ENCODE measurements at places on chromosomes 1 and 21.
A peak's percentile ranks its signal among the peaks of the same experiment; 100 is the strongest.

GRCh38 chr1:2044510-2045319 is 5.5 kb upstream of the PRKCZ start:
- DNase-seq: peak; percentile 46

DNA sequence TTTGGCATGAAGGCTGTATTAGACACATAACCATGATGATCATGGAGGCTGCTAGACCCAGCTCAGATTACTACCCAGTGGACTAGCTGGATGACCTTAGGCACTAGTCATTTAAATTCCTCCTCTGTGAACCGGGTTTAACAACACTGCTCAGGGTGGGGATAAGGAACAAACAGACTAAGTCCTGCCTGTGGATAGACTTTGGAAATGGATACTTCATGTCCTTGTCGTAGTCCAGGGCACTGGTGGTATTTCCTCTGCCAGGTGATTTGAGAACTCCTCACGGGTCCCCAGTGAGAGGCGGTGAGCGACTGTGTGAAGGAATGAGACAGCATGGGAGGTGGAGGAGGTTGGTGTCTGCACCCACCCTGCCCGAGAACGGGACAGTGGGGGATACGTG is 72.9 kb upstream of the SELENON start:
- no peak for DNase-seq

- peak; percentile 48 for DNase-seq
These were observed 87.5 kb upstream of the KIF26B start for GRCh38 chr1:245067257-245067656.

GRCh38 chr1:59236721-59237545 is 60.0 kb upstream of the FGGY start:
- DNase-seq: peak; percentile 16

- no peak for DNase-seq
These were observed 204.9 kb upstream of the CACYBP start for GRCh38 chr1:174794861-174795260.

DNA sequence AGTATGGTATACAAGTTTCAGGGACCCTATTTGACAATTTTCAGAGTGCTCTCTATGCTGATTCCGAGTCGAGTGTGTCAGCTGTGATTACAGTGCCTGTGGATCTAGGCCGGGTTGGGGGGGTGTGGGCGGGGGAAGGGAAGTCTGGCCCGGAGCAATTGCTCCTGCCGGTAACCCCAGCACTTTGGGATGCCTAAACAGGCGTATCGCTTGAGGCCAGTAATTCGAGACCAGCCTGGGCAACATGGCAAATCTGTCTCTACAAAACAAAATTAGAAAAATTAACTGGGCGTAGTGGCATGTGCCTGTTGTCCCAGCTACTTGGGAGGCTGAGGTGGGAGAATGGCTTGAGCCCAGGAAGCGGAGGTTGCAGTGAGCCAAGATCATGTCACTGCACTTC is 1.6 kb upstream of the IL10RB start:
- DNase-seq: no peak

DNA sequence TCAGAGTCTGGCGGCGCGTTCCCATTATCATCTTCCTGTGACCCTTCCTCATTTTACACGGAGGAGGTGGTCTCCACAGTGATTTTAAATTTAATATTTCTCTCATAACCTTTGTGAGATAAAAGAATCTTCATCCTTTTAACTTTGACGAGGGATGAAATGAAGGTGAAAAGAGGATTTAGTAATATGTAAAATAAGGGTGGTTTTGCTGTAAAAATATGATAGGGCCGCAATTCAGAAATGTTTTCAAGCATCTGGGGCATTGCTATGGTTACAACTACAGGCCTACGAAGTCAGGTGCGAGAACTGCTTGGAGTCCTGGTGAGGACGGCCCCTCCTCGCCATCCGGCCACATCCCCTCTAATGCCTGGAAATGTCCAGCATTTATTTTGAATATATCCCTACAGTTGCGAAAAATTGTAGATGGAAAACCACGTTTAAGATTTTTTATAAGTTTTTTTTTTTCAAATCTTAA is 422 bp upstream of the RSBN1 start:
- DNase-seq: no peak

GRCh38 chr21:33076600-33077329 is 6.8 kb downstream of the OLIG1 start:
- DNase-seq: no peak

- DNase-seq: no peak
These were observed 197.3 kb upstream of the IVNS1ABP start for GRCh38 chr1:185514311-185514710.

Measured in fibroblast of skin of right biceps (primary cell).